ENCODE measurements at places on chromosomes 4 and X.

GRCh38 chrX:809081-809480 lies 178.5 kb downstream of the SHOX start:
- no peak for DNase-seq

- DNase-seq, result no peak
Measured at GRCh38 chr4:127708985-127709384, 21.2 kb upstream of the SLC25A31 start.

DNA sequence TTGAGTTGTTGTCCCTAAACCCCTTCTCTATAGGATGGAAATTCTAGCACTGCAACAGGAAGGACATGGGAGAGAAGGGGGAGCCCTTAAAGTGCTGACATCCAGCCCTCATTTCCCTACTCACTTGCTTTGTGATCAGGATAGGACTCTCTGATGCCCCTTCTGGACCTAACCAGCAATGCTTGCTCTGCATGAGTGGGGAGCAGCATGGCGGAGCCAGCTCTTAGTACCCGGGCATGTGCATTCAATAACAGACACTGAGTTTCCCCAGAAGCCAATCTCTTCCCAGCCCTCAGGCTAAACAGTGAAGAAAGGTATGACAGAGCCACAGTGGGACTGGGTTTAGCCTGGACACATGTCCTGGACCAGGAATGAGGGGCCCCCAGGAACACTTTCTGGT lies 14.0 kb downstream of the SOD3 start:
- no peak for DNase-seq

- no peak for DNase-seq
Measured at GRCh38 chr4:74262522-74262921, 45.7 kb upstream of the EPGN start.

DNA sequence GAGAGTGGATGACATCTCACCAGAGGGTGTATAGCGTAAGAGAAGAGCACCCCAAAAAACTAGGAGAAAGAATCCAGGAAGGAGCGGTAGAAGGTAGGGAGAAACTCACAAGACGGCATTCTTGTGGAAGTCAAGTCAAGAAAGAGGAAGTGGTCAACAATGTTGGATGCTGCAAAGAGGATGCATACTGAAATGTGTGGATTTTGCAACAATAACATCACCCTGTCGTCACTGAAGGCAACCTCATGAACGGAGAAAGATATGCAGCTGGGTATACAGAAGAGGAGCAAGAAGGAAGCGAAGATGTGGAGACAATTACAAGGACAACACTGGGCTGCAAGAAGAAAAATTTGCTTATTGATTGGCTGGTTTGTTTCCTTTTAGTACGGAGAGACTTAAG lies 11.4 kb upstream of the TAPT1 start:
- DNase-seq, result no peak

DNA sequence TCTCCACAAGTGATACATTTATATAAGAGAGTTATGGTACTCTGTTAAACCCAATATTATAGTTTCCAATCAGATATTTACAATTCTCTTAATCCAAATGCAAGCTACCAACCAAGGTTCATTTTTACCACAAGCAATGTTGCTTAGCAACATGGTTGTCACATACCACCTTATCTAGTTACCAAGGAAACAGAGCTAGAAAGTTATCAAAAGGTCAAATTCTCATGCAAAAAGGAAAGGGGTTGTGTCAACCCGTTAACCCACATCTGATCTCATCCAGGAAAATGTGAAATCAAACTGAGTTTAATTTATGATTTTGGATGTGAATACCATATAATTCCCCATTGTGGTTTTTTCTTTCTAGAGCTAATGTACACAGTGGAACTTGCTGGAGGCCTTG lies 274.1 kb upstream of the MAGEB2 start:
- no peak for DNase-seq

GRCh38 chr4:162683659-162684370 lies 482.9 kb downstream of the NAF1 start:
- DNase-seq, result no peak

GRCh38 chr4:23234018-23234417 lies 541.3 kb downstream of the GBA3 start:
- no peak for DNase-seq

- DNase-seq, result peak; percentile 46
Measured at GRCh38 chrX:106898462-106898861, 4.7 kb downstream of the RIPPLY1 start.

DNA sequence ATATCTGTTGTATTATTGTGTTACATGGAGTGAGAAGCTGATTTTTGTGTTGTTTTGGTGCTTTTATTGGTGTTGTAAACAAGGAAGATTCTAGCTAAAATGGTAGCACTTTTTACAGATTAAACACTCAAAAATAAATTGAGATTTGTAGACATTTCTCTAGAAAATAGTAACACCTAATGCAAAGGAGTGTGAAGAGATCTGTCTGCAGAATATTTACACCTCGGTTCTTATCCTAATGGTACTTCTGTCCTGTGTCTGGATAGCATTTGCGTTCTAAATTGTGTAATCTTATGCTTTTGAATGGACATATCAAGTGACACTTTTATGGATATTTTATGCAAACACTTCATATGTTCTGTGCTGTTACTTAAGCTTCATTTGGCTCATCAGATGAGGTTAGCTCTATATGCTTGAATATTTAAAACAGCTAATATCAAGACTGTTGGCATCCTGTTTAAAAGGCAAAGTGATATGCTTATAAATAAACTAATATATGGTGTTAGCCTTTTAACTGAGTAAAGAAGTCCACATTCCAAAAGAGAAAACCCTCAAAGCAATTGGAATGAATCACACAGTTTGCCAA lies 6.0 kb downstream of the PCDH7 start:
- DNase-seq, result no peak

DNA sequence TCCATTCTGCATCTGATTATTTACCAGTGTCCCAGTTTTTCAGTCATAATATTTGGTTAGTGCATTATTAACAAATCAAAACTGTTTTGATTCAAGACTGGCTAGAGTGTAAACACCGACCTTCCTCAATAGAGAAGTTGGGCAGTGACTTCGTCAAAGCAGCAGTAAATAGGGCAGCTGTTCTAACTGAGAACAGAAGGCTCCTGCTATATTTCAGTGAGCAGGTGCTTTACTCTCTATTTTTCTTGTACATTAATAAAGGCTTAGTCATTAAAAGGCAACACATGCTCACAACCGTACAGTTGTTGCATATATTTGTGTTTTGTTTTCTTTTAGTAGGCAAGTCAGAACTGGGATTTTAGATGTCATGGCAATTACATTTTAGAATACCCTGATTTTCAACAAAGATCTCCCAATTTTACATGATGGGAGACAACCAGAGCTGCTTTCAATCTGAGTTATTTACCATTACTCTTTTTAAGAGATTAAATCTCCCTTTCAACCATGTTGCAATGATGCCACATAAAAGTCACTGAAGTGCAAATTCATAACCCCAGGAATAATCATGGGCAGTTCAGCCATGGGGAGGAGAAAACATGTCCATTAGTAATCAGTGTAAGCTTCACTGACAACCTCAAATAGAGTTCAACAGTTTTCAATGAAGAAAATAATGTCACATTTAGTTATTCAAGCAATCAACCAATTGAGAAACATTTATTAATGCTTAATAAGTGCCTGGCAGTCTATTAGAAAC lies 233.3 kb downstream of the NDST4 start:
- no peak for DNase-seq

GRCh38 chr4:133921280-133922195 lies 280.1 kb downstream of the PABPC4L start:
- no peak for DNase-seq

- no peak for DNase-seq
Measured at GRCh38 chrX:50680990-50681389, 133.0 kb downstream of the SHROOM4 start.

DNA sequence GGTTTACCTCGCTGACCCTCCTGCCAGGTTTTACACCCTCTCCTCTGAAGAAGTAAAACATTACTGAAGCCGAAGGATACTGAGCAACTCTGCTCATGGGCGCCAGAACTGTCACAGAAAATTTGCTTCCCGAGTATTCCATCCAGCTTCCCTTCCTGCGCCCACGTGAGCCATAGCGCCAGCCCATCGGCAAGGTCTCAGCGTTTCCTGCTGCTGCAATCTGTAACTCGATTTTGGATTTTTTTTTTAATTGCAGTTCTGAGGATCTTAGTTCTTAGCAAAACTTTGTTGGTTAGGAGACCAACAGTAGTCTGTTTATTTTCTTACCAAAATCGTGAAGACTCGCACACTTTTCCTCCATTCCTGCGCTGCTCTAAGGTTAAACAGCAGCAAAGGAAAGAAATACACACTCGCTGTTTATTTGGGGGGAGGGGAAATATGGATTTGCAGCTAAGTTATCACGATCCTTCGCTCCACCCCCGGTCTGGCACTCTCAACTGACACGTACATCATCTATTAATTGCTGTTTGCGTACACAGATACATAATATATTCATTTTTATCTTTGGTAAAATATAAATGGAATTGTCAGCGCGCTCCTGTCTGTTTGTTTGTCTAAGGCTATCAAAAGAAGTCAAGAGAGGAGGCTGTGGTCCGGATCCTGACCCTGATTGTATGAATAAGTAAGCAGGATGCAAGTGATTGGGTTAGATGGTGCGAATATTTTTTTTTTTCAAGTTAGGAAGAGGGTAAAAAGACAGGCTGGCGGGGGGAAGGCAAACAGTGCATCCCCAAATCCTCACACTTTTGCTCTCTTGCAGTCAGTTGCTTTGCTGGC lies at the start of gene TLL1:
TLL1 (plus strand) TSS at position 777 of the 837 bp plus-strand sequence. CDS start 668 bp downstream, outside the sequence.
- DNase-seq, result no peak

DNA sequence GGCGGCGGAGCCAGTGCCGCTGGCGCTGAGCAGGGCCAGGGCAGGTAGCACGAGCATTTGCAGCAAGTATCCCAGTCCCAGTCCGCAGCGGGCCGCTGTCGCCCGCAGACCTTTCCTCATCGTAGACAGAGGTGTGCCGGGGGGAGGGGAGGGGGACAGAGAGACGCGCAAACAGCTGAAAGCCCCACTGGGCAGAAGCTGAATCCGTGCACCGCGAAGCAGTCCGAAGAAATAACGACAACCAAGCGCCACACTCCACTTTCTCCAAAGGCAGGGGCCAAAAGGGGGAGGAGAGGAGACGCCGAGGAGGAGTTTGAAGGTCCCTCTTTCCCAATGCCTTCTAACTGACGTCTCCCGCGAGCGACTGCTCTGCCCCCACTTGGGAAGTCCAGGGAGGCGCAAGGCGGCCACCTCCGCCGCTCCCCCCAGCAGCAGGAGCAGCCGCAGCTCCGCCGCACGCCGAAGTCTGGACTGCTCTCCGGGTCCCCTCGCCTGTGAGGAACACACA lies at the start of gene UNC5C:
UNC5C (minus strand) TSS at position 236 of the 508 bp plus-strand sequence.
- no peak for DNase-seq

DNA sequence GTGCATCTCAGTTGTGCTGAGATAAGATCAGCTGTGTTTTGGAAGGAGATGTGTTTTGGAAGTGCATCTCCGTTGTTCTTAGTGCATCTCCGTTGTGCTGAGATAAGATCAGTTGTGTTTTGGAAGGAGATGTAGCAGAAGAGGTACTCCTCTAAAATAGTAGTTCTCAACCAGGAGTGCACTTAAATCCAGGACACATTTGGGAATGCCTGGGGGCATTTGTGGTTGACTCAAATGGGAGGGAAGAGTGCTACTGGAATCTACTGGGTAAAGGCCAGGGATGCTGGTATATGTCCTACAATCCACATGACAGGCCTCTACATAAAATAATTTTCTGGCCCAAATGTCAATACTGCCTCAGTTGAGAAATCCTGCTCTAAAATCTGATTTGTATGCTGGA lies 70.8 kb upstream of the CHRDL1 start:
- DNase-seq, result no peak

DNA sequence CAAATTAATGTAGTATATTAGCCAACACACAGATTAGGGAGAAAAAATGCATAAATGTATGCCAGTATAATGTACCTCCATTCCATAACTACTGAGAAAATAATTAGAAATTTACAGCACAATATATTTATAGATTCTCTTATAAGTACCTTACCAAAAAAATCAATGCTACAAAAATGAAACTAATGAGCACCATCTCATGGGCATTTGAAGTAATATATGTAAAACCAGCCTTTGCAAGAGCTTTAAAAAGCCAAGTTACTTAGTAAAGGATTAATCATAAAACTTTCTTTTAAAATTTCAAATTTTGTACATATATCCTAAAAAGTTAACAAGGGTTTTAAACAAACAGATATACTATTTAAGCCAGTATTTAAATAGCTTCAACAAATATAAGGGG lies 43.2 kb downstream of the LRBA start:
- DNase-seq, result no peak

GRCh38 chr4:82681754-82682153 lies 116.8 kb downstream of the SCD5 start:
- no peak for DNase-seq

GRCh38 chr4:5340991-5341451 lies 289.7 kb downstream of the STK32B start:
- DNase-seq, result no peak

- DNase-seq, result no peak
Measured at GRCh38 chr4:112560084-112560483, 44.1 kb upstream of the NEUROG2 start.

DNA sequence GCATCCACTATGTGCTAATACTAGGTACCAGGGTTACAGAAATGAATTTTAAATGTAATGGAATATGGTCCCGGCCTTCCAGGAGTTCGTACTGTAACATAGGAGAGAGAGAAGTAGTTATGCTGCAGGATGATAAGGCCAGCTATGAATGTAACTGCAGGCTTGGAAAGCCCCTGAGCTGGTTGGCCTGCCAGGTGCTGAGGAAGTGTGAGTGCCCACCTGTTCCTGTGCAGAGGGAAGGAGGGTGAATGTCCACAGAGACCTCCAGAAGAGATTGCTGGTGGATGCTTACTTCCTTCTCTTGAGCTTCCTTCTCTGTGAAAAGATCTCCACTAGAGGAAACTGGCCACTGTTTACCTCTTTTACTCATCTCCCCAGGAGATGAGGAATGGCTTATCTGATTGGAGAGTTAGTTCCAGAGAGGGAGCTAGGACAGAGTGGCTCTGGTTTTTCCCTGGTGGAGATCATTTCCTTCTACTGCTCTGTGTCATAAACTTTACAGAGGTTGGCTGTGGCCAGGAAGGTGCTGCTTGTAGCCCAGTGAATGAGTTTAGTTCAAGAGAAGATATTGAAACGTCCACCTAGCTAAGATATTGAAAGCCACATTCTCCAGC lies 114.0 kb upstream of the LNX1 start:
- no peak for DNase-seq

GRCh38 chr4:24514808-24515207 lies 69.5 kb downstream of the DHX15 start:
- DNase-seq, result no peak

GRCh38 chr4:36677112-36677511 lies 395.7 kb downstream of the DTHD1 start:
- no peak for DNase-seq

DNA sequence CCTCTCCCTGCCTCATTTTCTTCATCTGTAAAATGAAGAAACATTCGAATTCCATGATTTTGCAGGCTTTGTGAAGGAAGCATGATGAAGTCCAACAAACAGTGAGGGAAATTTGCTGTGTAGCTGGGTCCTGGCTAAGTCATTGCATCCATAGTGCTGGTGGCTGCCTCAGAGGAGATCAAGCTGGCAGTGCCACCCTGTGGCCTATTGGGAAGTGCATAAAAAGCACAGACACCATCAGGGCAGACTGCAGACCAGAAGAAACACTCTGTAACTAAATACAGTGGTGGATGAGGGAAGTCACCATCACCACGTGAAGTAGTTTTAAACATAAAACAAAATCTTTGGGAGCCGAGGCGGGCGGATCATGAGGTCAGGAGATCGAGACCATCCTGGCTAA lies 40.7 kb upstream of the DDX3X start:
- DNase-seq, result no peak

GRCh38 chrX:123408821-123409737 lies 225.0 kb downstream of the GRIA3 start:
- no peak for DNase-seq

GRCh38 chr4:137651128-137651527 lies 118.8 kb upstream of the PCDH18 start:
- DNase-seq, result no peak
